ENCODE measurements at places on chromosomes 6 and 20.

GRCh38 chr6:144265061-144265357 lies 20.1 kb upstream of the UTRN start:
- DNase-seq = peak; percentile 77

- DNase-seq = no peak
Measured at GRCh38 chr20:47428851-47429336, 72.4 kb upstream of the ZMYND8 start.

- no peak for DNase-seq
Measured at GRCh38 chr6:153591159-153591558, 447.9 kb upstream of the OPRM1 start.

GRCh38 chr20:14896569-14896968 lies 559.2 kb upstream of the FLRT3 start:
- no peak for DNase-seq

DNA sequence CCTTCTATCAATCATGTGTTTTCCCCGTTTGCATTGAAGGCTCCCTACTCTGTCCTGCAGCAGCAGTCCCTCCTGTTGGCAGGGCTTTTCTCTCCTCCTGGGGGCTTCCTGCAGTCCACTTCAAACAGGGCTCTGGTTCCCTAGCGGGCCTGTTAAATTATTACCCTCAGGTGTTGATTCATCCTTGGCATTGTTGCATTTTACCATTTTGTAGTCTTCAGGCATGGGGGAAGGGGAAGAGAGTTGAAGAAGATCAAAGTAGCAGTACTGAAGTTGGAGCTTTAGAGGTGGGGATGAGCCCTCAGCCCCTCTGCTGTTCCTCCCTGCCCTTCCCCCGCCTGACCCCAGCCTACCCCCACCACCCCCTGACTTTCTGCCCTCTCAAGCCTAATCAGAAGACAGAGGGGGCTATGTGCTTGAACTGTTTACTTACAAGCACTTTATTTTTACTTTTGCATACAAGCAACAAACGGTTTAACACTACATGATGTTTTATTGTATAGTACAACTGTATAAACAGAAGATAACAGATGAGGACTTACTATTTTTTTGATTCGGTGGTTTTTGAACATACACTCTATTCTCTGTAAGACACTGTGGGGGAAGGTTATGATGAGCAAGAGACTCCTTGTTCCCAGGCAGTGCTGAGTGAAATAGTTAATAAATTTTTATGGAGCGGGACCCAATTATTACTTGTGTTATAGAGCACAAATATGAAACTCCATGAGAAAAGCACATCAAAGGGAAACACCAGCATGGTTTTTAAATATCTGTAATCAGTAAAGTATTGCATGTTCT lies 169.7 kb downstream of the EYA4 start:
- no peak for DNase-seq

GRCh38 chr6:155186052-155186658 lies 77.7 kb upstream of the CLDN20 start:
- no peak for DNase-seq

- peak; percentile 80 for DNase-seq
Measured at GRCh38 chr6:108562503-108562993, 1.8 kb downstream of the FOXO3 start.

DNA sequence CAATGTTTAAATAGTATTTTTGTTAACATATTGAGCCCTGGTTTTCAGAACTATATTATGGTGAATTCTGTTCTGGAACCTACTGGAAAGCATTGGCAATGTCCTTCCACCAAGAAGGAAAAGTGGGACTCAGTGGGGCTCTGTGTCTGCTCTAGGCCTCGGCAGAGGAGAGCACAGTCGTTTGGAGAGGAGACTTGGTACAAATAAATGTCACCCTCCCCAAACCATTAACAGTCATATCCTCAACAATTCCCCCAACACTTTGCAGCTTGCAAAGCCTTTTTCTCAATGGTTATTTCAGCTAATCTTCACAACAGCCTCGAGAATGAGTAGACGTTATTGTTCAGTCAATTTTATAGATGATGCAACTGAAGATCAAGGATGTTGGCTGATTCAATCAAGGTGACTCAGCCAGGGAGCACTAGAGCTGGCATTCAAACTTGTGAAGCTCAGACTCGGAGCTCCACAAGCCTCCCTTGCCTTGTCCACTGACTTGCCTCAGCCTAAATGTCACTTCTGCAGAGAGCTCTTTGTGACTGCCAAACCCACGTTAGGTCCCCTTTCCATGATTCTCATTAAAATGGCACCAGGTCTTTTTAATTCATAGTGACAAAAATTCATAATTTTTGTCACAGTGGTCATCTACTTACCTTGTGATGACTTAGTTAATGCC lies 60.6 kb downstream of the TOX2 start:
- peak; percentile 78 for DNase-seq

DNA sequence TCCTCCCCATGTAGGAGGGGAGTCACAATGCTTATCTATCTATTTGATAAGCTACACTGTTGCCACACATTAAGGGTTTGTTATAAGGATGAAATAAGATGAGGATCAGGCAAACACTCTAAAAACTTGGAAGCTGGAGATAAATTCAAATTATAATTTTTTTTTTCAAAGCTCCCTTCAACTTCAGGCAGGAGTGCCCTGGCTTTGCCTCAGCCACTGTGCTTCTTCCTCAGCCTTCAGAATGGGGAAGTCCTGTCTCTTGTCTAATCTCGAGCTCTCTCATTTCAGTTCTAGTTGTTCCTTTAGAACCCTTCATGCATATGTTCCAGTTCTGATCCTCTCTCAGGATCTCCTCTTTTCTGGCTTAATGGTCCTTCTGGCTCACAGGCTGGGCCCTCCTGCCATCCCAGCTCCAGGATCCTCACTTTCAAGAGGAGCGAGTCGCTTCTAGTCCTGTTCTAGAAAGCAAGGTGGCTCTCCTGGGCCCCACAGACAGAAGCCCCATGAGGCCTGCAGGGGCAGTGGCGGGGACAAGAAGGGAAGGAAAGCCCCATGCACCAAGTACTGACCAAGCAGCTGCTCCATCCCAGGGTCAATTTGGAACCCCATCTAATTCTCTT lies 164.3 kb downstream of the VEGFA start:
- no peak for DNase-seq

GRCh38 chr6:75217193-75217592 lies 11.3 kb upstream of the COL12A1 start:
- peak; percentile 58 for DNase-seq

GRCh38 chr6:29678114-29678513 lies 2.8 kb downstream of the ZFP57 start:
- DNase-seq = no peak

DNA sequence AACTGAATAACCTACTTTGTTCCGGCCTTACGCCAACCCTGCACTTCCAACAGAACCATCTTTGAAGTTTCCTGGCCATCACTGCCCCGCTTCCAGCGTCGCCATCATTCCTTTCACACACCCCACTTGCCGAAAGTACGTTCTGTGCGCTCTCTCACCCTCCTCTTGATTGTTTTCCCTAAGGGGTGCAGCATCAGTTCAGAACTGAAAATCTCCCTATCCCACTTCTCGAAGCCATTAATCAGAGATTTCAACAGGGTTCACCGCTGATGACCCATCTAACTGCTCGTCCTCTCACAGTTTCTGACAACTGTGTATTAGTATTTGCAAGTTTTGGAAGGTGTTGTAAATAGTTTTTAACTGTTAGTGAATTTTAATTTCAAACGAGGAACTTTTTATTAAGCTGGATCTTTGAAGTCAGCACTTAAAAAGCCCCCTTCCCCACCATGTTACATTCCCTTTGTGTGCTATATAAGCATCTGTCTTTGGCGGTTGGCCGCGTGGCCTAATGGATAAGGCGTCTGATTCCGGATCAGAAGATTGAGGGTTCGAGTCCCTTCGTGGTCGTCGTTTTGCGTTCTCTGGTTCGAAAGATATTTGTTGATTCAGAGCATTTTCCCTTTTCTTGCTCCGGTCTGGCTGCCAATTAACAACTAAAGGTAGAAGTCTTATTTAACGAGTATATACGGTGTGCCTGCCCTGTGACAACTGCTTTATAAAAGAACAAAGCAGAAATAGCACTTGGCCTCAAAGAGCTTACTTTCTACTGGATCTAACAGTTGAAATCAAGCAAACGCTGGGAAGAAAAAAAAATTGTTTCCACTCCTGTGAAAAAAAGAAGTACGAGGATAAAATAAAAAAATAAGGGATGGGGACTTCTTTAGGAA lies 42.6 kb downstream of the TRIM27 start:
- peak; percentile 66 for DNase-seq

GRCh38 chr20:25247518-25247955 lies 348 bp upstream of the PYGB start:
- peak; percentile 85 for DNase-seq

DNA sequence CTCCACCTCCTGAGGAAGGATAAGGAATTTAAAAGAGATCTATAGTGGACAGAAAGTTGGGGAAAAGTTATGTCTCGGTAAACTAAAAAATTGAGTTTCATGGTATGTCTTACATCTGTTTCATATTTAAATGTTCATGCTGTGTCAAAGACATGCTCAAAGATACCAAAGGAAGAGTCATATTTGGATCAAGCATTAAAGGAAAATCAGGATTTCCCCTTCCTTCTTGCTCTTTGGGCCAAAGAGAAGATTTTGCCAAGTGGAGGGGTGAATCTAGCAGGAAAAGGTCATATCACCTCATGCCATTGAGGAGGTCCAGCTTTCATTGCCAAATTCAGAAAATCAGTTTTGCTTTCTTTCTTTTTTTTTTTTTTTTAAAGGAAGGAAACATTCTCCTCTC lies 192.4 kb downstream of the OGFRL1 start:
- no peak for DNase-seq

GRCh38 chr20:10556519-10557083 lies 117.2 kb downstream of the JAG1 start:
- DNase-seq = no peak

GRCh38 chr6:136685540-136686108 lies 106.7 kb downstream of the MAP3K5 start:
- DNase-seq = no peak

DNA sequence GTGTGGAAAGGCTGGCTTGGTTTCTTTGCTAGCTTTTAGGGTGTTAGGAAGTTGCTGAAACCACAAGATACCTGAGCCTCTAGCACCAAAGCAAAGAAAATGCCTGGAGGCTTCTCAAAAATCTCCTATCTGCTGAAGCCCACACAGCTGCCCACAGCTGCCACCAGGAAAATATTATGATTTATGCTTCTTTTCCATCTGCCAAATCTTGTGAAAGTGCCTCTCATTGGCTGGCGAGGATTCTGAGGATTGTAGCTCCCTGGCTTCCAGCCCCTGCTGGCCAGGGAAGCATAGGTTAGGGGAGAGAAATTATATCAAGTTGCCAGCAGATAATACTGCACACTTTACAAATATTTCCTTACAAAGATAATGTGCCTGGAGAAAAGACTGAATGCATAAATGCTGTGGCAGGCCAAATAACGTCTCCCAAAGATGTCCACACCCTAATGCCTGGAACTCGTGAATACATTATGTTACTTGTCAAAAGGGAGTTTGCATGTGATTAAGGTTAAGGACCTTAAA lies 98.4 kb downstream of the MRPL14 start:
- peak; percentile 64 for DNase-seq

DNA sequence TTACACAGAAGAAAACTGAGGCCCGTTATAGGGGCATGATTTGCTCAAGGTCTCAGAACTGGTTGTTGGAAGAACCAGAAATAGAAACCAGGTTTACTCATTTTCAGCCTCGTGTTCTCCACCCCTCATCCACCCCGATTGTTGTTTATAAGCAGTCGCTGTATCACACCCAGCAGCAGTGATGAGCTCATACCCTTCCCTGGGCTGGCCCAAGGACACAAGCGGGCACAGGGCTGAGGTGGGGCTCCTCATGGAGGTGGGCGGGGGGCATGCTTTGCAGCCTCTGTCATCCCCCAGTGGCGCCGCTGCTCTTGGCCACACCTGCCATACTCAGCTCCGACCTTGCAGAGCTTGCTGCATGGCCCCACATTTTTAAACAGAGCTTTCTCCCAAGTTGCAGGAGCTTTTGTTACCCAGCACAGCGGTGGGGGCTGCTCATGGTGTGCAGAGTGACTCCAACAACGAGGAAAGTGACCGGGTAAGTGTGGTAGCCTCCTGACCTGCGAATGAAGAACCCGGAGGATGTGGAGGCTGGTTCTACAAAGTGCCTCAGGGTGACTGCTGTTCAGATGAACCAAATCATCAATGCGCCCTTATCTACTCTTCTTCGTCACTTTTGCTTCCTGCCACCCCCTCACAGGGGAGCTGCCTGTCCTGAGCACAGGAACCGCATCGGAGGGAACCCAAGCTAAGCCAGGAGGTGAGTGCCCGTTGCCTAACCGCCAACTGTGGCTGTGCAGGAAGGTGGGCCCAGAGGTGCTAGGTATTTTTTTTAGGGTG lies 43.6 kb upstream of the NKX2-2 start:
- no peak for DNase-seq

DNA sequence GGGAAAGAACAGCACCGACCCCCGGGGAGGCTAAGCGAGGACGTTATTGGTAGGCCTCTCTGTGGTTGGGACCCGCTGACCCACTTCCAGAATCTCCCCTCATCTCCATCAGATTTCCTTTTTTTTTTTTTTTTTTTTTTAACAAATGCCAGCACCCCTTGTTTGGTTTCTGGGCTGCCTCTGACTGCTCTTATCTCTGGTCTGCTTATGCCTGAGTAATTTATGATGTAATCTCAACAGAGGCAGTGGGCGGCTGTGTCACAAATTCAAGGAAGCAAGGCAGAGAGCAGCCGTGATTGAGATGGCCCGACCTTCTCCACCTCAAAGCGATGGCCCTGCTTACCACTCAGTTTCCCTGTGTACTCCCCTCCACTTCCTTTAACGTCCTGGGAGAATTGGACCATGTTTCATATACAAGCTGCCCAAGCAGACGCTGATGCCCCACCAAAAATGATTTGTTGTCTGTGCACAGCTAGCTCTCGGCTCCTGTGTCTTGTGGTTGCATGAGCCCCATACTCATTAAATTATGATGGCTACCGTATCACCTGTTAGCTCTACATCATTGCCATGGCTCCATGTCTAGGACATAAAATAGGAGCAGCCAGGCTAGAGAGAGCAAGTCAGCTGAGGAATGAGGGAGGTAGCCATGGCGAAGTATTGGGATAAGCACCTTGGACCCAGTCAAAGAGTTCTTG lies 98.1 kb downstream of the ZNF217 start:
- DNase-seq = peak; percentile 28

DNA sequence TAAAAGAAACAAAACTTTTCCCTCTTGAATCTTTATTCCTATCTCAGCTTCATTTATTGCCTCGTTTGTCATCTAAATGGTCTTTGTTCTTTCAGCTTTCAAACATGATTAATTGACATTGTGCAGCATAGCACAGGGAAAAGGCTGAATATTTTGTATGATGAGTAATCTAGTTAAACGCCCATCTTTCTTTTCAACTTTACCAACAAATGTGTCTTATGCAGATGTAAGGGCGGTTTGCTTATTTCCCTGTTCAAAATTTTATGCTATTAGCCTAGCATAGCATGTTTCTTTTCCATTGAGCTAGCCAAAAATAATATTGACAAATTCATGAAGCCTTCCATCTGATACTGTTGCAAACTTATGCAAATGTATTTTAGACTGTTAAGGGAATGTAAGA lies 176.4 kb upstream of the AKAP12 start:
- DNase-seq = no peak
